ENCODE measurements at places on chromosomes 1 and 21.
A peak's percentile ranks its signal among the peaks of the same experiment; 100 is the strongest.

GRCh38 chr1:70041317-70042045 lies 163.9 kb downstream of the LRRC40 start:
- DNase-seq = peak; percentile 17

- peak; percentile 96 for DNase-seq
Measured at GRCh38 chr21:43810505-43811261, 21.3 kb downstream of the RRP1 start.

DNA sequence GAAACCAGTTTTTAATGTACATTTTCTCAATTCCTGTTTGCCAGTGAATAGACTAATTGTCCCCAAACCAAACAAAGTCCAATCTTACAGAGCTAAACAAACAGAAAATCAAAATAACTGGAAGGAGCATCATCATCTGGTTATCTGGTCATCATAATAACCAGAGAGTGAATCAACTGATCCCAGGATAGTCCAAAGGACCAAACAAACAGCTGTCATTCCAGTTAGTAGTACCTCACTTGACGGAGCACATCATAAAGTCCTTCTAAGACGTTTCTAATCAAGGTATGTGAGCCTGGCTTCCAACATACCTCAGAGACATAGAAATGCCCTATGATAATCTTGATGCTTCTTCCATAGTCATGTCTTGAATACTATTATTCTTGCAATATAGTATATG lies 240.5 kb downstream of the LTN1 start:
- no peak for DNase-seq

DNA sequence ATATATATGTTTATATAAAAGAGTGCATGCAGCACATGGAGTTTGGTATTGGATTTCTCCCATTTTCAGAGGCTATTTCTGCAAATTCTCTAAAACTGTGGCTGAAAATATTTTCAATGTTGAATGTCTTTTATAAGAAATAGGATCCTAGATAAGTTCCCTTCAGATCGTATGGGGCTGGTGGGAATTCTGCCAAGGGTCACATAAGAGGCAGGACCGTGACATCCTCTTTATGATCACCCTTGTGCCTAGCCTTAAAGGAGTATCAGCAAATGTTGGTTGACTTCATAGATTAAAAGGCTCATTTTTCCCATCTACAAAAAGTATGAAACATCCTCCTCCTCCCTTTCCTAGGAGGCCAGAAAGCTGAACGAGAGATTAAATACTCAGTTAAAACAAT lies 1.3 kb upstream of the IFNAR2 start:
- no peak for DNase-seq

- DNase-seq = peak; percentile 54
Measured at GRCh38 chr1:224482619-224483018, 48.0 kb upstream of the WDR26 start.

DNA sequence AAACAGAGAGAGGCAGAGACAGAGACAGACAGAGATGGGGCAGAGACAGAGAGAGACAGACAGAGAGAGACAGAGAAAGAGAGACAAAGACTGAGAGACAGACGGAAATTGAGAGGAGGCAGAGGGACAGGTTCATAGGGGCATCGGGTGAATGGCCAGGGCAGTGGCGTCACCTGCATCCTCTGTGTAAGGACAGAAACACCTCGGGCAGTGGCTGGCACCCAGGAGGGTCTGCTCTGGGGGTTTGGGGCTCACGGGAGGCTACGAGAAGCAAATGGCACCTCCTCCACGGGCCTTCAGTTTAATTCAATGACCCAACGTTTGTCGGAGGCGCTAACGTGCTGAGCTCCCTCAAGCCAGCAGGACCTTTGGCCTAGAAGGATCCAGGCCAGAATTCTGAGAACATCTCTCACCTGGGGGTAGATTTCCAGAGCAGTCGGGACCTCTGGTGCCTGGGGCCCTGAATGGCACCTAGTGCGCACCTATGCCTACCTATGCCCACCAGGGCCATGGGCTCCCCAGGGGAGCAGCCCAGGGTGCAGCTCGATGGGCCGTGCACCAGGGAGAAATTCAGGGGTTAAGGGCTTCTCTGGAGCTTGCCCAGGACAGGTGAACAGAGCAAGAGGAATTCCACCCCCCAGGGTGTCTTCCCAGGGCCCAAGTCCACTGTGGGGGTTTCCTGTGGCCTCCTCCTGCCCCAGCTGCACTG lies 20.6 kb upstream of the PTTG1IP start:
- DNase-seq = no peak
